ENCODE measurements at places on chromosomes 1 and 21.
A peak's percentile ranks its signal among the peaks of the same experiment; 100 is the strongest.

GRCh38 chr1:27760426-27760825 is 12.6 kb upstream of the STX12 start:
- DNase-seq = no peak

GRCh38 chr1:200075938-200076546 is 48.5 kb downstream of the NR5A2 start:
- DNase-seq = no peak

- DNase-seq = no peak
Observed at GRCh38 chr1:203369666-203370065, 18.7 kb upstream of the FMOD start.

DNA sequence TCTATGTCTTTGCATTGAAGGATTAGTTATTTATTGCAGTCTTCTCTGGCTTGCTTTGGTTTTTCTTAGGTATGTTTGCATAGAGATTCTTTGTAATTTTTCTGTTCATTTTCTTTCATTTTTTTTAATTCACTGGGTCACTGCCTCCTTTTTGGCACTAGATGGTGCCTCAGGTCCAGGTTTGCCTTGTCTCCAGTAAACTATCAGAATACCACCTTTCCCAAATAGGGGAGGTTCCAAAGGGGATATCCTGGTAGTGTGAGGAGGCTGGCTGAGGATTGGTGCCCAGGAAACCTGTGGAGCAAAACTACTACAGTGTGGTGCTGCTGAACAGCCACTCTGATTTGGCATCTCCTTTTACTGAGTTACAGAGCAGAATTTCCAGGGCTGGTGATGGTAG is 257.1 kb downstream of the KCTD3 start:
- no peak for DNase-seq

DNA sequence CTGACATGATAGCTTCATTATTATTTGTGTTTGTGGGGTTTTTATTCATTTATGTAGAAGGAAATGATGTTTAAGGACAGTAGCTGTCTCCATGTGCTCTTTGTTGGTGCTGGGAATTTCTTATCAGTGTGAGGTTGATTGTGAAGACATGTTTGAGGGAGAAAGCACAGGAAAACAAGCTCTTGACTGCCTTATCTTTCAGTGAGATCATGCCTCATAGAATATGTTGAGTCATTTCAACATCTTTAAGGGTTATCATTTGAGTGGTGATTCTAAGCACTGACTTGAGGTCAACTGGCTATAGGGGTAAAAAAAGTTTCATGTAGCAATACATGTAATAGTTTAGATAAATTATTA is 405.1 kb upstream of the ADAMTS5 start:
- no peak for DNase-seq

- no peak for DNase-seq
Observed at GRCh38 chr1:167849666-167850065, 64.3 kb downstream of the ADCY10 start.

DNA sequence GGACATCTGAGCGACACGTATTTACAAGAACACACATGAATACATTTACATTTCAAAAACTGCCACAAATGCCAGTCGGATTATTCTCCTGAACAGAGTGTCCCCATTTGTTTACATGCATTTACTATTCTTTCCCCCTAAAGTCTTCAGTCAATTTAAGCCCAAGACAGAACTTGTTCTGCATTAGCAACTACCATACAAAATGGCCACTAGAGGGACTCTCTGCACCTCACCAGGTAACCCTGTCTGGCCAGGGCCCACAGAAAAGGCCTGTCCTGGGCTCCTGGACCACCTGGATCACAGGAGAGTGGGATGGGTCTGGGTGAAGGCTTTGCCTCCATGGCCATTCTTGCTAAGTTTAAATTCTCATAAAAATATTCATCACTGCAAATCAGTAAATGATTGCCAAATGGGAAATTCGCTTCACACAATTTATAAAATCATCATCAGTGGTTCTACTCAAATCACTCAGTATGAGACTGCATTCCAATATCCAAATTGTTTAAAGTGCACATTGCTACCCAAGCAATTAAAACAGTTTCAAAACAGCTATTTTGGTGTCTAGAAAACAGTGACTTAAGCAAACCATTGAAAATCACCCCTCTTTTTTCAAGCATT is 12.5 kb upstream of the GUCA2A start:
- DNase-seq = no peak

GRCh38 chr1:45014321-45015028 is 2.4 kb downstream of the UROD start:
- peak; percentile 72 for DNase-seq

GRCh38 chr21:42105476-42106315 is 34.6 kb downstream of the UMODL1 start:
- DNase-seq = no peak
